Stomach (tissue), 19 donors: ENCODE measurements at places on chromosomes 11 and 22. TPM values are rescaled to one million over a fixed set of nuclear protein-coding genes. Genes with fewer than 3 reads are reported as not detected.

GPR83 gene
- not detected for polyA plus RNA-seq

HBG2 gene
- 0.75 TPM for polyA plus RNA-seq

DNA sequence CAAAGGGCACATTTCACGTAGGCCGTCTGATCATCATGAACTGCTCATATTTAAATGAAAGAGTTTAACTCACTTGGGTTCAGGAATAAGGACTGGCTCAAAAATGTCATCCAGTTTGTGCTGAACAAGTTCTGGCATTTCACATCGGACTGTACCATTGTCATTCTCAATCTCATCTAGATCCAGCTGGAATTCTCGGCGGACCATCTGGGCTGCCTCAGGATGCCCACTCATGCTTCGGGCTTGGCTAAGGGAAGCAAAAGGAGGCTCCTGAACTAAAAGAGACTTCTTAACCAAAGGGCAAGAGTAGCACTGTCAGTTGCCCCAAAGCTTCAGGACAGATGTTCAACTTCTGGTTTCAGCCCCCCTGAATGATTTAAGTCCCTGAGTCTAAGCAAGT lies 40.2 kb downstream of the F2 start:
- DNase-seq = no peak
- H3K27me3 ChIP-seq = no peaks in the 10 kb centered on the region
- no peak overlapping the region for H3K27ac ChIP-seq
- H3K36me3 ChIP-seq = peaks cover 100% of the 10 kb centered on the region

DNA sequence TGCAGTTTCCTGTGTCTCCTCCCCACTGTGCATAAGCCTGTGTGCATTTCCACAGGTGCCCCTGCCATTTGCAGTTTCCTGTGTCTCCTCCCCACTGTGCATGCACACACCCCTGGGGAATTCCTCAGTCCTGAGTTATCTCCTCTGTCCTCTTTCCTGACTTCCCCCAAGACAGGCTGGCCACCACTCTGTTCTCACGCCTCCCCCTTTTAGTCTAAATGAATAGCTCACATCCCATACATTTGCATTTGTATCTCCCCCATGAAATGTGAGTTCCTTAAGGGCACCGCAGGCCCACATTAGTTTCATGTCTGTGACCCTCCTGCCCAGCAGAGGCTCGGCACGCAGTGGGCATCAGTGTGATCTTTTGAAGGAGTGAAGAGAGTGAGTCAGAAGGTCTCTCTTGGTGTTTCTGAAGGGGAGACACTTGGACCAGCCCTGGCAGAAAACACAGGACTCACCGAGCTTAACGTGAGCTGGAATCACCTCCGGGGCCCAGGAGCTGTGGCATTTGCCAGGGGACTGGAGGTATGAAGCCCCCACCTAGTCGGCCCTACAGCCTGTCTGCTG lies 6.2 kb downstream of the LRRC74B start:
- no peaks in the 10 kb centered on the region for H3K4me1 ChIP-seq
- H3K27ac ChIP-seq = no peak overlapping the region
- H3K27me3 ChIP-seq = peaks cover 4% of the 10 kb centered on the region
- H3K36me3 ChIP-seq = no peaks in the 10 kb centered on the region
- DNase-seq = no peak

DNA sequence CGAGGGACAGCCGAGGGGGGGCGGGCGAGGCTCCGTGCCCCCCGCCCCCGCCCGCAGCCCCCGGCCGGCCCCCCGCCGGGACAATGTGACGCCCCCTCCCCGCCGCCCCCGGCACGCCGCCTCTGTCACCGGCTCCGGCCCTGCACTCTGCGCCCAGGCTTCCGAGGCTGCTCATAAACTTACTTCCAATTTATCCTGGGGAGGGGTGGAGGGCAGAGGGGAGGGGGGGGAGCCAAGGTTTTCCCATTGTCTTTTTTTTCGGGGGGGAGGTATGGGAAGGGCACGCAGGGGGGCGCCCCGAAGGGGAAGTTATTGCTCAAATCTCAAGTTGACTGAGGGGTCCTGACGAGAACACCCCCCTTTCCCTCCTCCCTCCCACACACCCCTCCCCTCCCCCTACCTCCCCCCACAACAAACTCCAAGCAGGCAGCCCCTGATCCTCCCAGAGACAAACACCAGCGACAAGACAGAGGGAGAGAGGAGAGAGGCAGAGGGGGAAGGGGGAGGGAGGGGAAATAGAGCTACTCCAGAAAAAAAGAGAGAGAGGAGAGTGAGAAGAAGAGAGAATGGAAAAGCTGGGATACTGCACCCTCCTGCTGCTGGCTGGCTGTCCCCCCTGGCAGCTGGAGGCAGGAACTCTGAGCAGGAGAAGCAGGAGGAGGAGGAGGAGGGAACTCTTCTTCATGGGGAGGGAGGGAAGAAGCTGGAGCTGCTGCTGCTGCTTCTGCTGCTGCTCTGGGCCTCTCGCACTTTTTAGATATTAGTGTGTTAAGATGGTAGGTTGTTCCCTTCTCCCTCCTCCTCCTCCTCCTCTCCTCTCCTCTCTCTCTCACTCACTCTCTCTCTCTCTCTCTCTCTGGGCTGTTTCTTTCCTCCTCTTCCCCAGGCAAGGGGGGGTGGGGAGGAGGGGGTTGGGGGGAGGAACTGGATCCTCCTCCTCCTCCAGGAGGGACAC lies 631 bp downstream of the PHF21A start:
- H3K4me1 ChIP-seq = peaks cover 6% of the 10 kb centered on the region
- no peaks in the 10 kb centered on the region for H3K27me3 ChIP-seq
- H3K27ac ChIP-seq = peak overlapping the region; percentile 91
- no peaks in the 10 kb centered on the region for H3K36me3 ChIP-seq
- H3K4me3 ChIP-seq = peak overlapping the region; percentile 82

DNA sequence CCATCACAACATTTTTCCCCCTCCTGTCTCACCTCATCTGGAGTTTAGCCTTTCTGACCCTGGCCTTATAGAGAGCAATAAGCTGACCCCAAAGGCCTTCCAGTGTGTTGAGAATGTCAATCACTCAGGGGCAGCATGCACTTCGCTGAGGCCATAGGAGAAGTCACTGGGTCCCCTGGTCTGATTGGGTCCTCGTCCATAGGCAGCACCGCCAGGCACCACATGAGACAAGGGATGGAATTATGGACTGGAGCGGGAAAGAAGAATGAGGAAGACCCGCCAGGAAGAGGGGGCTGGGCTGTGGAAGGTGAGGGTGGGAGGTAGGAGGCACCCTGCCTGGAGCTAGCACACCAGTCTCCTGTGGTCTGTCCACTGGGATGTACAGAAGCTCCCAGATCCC lies 72.9 kb downstream of the DSCAML1 start:
- peaks cover 27% of the 10 kb centered on the region for H3K4me1 ChIP-seq
- H3K4me3 ChIP-seq = no peak overlapping the region
- H3K36me3 ChIP-seq = no peaks in the 10 kb centered on the region
- no peak for DNase-seq
- no peaks in the 10 kb centered on the region for H3K27me3 ChIP-seq

DNA sequence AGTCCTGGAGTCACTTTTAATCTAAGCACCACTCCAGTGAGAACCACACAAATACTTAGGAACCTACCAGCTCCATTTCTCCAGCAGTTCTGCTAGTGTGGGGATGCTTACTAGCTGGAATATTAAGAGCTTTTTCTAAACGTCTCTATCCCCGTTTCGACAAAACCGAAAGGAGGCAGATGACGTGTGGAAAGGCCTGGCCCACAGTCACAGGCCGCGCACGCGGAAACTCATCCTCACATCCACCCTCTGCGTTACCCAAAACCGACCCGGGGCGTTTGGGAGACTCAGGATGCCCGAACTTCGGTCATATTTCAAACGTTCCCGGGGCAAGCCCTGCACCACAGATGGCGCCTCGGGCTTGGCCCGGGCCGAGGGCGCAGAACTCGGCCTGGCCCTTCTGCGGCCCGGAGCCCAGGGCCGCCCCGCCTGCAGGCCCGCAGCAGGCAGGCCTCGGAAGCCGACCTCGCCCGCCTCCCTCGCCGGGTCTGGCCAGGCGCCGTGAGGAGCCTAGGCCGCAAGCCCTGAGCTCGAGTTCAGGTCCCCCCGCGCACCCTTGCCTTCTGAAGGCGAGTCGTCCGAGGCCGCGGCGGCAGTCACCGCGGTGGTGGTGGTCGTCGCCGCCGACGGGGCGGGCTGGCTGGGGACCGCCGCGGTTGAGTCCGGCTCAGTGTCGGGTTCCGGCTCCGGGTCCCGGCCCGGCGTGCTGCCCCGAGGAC lies 473 bp downstream of the FNBP4 start:
- peak; percentile 79 for DNase-seq
- no peaks in the 10 kb centered on the region for H3K27me3 ChIP-seq
- peaks cover 24% of the 10 kb centered on the region for H3K36me3 ChIP-seq
- peaks cover 41% of the 10 kb centered on the region for H3K4me1 ChIP-seq

DNA sequence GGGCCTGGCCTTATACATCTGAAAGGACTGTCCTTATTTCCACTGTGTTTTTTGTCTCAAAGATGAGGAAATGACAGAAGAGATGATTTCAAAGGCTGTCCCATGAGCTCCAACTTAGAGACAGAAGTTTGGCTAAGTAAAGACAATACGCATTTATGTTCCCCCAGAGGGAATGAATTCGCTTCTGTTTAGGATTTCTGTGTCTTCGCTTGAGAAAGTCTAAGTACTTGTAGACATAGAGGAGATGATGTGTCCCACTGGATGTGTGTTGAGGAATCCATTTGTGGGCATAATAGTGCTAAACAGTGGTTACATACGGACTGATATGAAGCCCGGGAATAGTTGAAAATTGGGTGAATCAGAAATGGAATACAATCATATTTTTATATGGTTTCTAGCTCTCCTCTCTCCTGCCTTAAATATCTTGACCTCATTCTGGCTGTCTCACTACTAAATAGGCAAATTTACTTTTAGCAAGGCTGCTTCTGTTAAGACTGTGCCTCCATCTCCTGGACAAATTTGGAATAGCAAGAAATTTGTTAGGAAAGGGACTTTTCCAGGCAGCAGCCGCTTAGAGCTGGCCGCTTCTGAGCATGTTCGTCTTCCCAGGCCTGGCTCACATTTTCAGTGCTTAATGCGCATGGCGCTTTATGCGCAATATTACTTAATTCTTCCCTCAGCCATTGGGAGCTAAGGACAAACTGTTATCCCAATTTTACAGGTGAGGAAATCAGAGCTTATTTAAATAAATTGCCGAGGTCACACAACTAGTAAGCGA lies 1.9 kb upstream of the PEX26 start:
- peaks cover 37% of the 10 kb centered on the region for H3K4me1 ChIP-seq
- H3K36me3 ChIP-seq = peaks cover 3% of the 10 kb centered on the region
- no peaks in the 10 kb centered on the region for H3K27me3 ChIP-seq
- DNase-seq = peak; percentile 95
- no peak overlapping the region for H3K4me3 ChIP-seq

DNA sequence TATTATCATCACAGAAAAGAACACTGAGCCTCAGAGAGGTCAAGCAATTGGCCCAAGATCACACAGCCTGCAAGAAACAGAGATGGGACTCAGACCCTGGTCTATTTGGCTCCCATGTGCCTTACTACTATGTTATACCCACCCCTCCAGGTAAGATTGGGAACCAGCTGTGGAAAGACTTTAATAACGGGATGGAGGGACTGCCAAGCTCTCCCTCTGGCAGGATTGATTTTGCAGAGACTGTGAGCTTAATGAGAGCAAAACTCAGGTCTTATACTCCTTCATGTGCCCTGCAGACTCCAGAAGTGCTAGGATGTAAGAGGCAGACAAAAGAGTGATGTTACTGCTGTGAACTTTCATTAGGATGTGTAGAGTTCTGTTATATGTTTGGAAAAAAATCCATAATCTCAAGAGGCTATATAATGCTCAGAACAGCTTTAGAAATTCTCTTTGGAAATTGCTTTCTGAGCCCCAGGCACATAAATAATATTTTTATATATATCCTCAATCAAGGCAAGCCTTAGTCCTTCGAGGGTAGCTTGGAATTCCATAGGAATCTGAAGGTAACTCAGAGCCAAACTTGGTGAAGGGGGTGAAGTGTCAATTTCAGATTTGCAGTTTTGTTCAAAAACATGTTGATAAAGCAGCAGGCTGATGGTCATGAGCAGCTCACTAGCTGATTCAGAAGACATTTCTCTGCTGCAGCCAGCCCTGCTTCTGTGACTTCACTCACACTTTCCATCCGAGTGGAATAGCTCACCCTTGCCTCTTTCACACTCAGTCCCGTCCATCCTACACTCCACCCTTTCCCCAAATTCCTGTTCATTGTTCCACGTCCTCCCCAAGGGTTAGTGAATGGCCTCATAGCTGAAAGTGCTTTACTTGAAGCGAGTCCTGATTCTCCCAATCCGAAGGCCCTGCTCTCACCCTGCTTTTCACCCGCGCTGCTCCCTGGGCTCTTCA lies 188.8 kb downstream of the SNX19 start:
- no peak overlapping the region for H3K27ac ChIP-seq
- H3K36me3 ChIP-seq = no peaks in the 10 kb centered on the region
- no peak overlapping the region for H3K4me3 ChIP-seq
- H3K27me3 ChIP-seq = no peaks in the 10 kb centered on the region

GRCh38 chr11:14237444-14237961 lies 121.5 kb downstream of the RRAS2 start:
- DNase-seq = peak; percentile 28
- H3K36me3 ChIP-seq = no peaks in the 10 kb centered on the region
- no peaks in the 10 kb centered on the region for H3K4me1 ChIP-seq
- H3K27me3 ChIP-seq = no peaks in the 10 kb centered on the region
